ENCODE measurements at places on chromosomes 4 and X. TPM values are rescaled to one million over a fixed set of nuclear protein-coding genes. Genes with fewer than 3 reads are reported as not detected.

GC gene
- not detected for total RNA-seq

DNA sequence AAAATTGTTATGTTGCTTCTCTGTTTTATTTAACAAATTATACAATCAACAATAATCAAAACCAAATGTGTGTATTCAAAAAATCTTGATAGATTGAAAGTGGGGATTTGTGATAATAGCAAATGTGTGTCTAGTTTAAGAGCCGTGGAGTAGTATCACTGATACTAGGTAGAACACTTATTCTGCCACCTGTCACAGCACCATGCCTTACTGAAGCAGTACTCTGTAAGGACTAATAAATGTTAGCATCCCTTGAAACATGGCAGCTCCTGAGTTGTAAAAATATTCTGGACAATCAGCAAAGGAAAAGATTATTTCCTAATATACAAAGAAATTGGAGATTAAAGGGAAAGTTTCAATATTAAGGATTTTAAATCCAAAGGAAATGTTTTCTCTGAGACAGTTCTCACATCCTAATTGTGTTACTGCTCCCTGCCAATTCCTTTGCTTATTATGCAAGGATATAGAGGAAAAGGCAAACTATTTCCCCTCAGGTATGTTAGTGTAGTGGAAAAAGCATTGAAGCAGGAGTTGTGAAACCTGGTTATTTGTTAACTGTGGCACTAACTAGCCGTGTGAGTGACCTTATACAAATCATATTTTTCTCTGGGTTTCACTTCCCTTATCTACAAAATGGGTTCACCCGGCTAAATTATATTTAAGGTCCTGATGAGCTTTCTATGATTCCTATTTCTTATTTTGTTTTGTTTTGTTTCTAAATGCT lies 303.1 kb downstream of the ARHGAP24 start:
- no peak for DNase-seq

DNA sequence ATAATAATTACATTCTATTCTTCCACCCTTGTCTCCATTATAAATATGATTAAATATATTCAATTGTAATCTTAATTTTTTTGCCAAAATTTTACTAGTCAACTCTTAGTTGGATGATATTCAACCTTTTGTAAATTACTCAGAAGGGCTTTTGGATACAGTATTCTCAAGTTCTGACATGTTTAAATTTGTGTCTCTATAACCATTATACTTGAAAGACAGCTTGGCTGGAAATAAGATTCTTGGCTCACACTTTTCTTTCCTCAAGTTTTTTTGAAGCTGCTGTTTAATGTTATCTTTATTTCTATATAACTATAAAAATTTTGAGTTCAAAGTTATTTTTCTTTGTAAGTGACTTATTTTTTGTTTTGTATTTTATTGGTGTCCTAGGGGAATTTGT lies 214.4 kb downstream of the ARAP2 start:
- DNase-seq: no peak

- DNase-seq: no peak
Measured at GRCh38 chr4:16772366-16772850, 126.0 kb downstream of the LDB2 start.

TCEAL9 gene
- total RNA-seq: 71.7 TPM

DNA sequence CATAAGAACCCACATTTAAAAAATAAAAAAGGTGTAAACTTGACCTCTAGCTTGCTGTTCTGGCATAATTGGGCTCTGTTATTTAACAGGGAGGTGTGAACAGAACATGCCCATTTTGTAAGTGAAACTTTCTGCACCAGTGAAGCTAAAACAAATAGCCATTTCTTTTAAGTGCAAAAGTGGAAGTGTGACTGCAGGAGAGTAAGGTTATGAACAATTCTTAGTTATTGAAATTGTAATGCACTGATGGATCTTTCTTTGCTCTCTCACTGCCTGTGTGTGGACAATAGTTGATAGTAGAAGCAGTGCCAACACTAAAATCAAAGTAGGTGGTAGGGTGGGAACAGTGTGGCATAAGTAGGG lies 12.6 kb downstream of the P2RY10 start:
- DNase-seq: no peak

DNA sequence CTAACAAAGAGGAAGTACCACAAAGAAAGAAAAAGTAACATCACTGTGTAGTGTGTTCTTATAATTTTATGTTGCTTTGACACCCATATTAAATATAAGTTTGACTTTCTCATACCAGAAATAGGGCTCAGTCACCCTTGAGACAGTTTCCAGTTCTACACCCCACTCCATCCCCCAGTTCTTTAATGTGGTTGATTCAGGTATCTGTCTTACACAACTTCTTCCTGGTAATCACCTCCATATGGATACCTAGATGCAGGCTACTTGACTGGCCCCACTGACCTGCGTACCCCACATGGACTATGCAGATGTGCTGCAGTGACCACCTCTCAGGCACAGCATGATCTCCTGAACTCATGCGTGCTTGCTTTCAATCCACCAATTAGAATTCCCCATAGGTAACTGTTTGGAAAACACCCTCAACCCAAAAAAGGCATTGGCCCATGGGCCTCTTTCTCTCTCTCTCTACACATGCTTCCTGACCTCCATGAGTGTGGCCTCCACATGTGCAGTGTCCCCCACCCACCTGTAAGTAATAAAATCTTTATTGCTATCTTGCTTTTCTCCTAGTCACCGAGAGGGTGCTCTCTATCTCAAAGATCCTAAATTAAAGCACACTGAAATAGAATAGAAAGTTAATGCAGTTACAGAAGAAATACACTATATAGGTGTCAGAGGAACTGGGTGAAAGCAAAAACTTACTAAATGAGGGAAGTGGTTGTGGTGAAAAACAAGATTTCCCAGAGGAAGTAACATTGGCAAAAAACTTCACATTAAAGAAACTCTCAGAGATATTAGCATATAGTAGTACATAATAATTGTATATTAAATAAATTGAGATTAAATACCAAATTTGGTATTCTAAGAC lies 98.4 kb downstream of the ZAR1 start:
- no peak for DNase-seq

DNA sequence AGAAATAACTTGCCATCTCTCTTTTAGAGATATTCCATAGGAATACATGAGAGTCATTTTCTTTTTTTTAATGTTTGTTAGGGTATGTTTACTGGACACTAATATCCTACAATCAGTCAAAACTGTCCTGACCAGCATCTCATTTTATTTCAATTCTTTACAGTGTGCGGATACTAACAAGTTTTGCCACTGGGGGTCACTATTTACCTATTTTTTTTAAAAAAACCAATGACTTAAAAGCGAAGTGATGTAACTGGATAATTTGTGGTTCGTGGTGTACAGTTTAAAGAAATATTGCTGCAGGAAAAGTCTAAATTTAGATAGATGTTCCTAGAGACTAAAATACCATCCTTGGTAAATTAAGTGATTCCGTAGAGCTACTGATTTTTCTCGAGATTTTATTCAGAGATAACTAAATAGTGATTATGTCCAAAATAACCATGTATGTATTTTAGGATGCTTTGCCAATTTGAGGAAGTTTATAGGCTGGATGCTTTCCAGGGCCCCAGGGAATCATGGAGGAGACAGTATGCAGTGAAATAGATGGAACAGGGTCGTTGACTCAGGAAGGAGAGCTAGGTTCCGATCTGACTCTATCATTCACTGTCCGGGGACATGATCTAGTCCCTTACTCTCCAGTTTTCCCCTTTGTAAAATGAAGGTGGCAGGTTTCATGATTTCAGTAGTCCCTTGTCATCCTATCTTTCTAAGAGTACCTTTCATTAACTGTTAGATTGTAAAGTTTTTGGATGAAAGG lies 34.0 kb upstream of the GNPDA2 start:
- no peak for DNase-seq

DNA sequence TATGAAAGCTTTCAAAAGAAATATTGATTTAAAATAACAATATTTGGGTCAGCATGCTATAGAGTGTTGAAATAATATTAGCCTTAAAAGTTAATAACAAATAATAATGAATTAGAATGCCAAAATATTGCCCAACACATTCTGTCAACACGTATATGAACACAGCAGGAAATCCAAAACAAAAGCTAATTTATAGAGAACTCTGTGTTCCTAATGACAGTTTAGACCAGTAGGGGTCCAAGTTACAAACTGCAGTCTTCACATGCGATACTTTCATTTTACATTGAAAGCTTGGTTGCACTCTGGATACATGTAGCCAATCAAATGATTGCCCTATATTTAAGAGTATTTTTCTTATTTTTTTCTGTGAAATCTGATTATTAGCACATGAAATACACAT lies 274.4 kb downstream of the DCTD start:
- no peak for DNase-seq

DNA sequence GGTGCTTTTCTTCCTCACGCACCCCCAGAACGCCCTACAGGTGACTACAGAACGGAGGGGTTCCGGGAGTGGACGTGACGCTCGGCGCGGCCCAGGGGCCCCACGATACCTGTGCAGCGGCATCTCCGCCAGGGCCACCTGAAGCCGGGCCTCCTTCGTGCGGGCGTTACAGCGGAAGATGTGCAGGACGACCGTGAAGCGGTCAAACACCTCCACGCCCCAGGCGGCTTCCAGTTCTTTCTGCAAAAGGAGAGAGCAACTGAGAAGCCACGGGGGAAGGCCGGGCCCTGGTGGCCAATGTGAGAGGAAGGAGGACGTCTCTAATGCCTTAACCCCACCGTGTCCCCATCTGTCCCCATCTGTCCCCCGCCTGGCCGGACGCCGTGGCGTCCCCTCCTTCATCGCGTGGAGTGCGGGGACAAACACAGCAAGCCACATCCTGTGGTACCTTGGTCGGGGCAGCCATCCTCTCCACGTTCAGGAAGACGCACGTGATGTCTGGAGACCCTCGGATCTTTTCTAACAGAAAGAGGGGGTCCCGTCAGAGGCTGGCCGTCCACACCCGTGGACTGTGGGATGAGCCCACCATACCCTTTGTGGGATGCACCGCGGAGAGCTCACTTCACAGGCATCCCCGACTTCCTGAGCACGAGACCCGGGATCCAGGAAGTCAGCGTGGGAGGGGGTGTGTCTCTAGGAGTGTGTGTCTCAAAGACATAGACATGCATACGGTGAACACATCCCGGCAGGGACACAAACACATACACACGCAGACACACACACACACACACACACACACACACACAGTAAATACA lies 3.6 kb downstream of the GTPBP6 start:
- DNase-seq: peak; percentile 62

- DNase-seq: no peak
Measured at GRCh38 chr4:42817913-42818312, 74.6 kb upstream of the GRXCR1 start.

DNA sequence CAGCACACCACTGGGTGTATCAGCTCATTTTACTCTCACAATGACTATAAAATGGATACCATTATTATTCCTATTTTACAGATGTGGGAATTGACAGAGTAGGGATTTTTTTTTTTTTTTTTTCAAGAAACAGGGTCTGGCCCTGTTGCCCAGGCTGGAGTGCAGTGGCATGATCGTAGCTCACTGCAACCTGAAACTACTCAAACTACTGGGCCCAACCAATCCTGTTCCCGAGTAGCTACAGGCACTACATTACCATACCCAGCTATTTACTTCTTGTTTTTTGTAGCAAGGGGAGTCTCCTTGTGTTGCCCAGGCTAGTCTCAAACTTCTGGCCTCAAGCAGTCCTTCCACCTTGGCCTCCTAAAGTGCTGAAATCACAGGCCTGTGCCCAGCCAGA lies 95.2 kb downstream of the LARP7 start:
- DNase-seq: no peak

GRCh38 chr4:122636697-122637096 lies 15.8 kb upstream of the IL21 start:
- no peak for DNase-seq

DNA sequence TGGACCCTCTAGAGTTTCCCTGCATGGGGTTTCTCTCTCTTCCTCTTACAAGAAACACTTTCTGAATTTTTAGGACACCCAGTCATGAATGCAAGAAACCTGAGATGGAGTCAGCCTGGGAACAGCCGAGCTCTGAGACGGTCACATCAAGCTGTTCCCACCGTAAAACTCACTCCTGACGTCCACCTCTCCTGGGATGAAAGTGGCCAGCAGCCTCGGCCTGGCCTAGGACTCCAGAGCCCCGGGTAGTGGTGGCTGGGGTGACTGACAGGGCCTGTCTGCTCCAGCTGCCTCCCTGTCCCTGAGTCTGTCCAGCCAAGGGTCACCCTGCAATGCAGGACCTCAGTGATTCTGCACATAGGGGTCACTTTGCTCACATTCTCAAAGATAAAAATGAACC lies 217.8 kb downstream of the SHOX start:
- DNase-seq: no peak

- DNase-seq: no peak
Measured at GRCh38 chrX:9903146-9903545, 64.0 kb upstream of the CLDN34 start.

TAF7L gene
- 0.16 TPM for total RNA-seq

- DNase-seq: no peak
Measured at GRCh38 chr4:175125410-175126068, 207.4 kb downstream of the ADAM29 start.

GRCh38 chr4:40199179-40199670 lies 2.4 kb downstream of the RHOH start:
- DNase-seq: no peak
